Stimulated activated CD8-positive, alpha-beta memory T cell treated with anti-CD3 and anti-CD28 coated beads, Interleukin-4, amount 100 ng/mL, for 1 hour (primary cell): ENCODE measurements at places on chromosomes 3 and 15.
A peak's percentile ranks its signal among the peaks of the same experiment; 100 is the strongest.

DNA sequence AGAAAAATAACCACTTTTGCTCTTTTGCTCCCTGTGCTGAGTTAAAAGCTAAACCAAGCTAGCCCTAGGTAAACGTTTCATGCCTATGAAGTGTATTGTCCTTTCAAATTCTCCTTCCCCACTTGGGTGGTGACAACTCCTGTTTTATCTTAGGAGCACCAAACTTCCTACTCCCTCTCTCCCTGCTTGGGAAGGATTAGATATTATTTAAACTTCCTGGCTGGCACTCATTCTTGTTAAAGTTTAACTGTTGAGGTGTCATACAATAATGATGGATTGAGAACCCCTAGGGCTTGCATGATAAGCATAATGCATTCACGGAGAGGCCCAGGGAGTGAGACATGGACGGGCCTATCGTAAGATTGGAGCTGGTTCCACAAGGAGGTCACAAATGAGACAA is 29.5 kb downstream of the B4GALT4 start:
- DNase-seq = no peak

GRCh38 chr3:130946882-130947281 is 53.0 kb downstream of the ATP2C1 start:
- DNase-seq = no peak

- no peak for DNase-seq
Measured at GRCh38 chr15:53323191-53323590, 436.3 kb downstream of the WDR72 start.

DNA sequence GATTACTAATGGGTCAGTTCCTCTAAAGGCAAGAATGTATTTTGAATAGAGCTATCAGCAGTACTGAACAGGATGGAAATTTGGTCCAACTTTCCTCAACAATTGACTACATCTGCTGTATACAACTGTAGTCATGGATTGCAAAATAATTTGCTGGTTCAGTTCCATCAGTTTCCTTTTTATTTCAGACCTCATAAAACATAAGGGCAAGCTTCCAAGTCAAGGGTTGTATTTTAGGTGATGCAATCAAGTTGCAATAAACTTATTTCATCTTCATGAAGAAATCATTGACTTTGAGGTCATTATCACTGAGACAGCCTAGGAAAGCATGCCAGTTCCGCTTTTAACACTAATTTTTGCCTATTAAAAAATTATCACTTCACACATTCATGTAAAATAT is 90.4 kb upstream of the TSEN2 start:
- DNase-seq = no peak

DNA sequence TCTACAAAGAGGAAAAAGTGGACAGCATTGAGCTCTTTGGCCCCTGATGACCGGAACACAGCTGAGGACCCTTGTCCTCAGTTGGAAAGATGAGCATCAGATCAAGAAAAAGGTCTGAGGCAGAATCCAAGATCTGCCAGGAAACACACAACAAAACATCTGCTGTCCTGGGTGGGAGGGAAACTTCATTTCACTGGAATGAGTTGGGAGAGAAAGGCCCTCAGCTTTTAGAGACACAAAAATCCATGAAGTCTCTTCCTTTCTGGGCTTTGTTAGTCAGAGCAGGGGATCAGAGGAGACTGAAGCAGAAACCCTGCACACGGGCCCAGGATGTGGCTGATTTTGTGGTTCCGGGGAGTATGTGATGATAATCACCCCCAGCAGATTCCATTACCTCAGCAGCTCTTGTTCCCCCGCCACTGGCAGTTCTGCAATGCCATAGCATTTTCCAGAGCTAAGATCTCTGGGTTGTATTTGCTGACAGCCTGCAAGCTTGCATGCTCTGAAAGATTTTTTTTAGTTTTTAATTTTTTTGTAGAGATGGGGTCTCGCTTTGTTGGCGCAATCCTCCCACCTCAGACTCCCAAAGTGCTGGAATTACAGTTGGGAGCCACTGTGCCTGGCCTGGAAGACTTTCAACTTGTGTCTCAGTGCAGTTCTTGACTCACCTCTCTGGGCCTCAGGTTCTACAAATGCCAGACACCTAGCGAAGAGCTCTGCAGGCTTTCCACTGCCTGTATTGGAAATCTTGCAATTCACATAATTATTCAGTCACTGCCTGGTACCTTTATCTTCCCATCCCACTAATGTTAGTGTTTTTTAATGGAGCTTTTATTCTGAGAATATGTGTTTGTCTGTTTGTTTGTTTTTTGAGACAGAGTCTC is 5.8 kb upstream of the TATDN2 start:
- peak; percentile 61 for DNase-seq

- no peak for DNase-seq
Measured at GRCh38 chr15:79091204-79091867, 756 bp upstream of the RASGRF1 start.
